ENCODE measurements at places on chromosomes 7 and 10. TPM values are rescaled to one million over a fixed set of nuclear protein-coding genes. Genes with fewer than 3 reads are reported as not detected.

AEBP1 gene
- 0.43 TPM for total RNA-seq

HOXA1 gene
- total RNA-seq = 11.8 TPM

MRPS17 gene
- total RNA-seq = 39.7 TPM

VGF gene
- total RNA-seq = 148 TPM

CPA5 gene
- total RNA-seq = not detected

FAM20C gene
- 12.8 TPM for total RNA-seq

TMEM248 gene
- total RNA-seq = 78.8 TPM

UNCX gene
- 0.10 TPM for total RNA-seq

MAGI2 gene
- total RNA-seq = not detected

KCNMA1 gene
- total RNA-seq = 3.9 TPM

NIPSNAP2 gene
- 79.2 TPM for total RNA-seq

VWDE gene
- 0.37 TPM for total RNA-seq

NOS3 gene
- 34.5 TPM for total RNA-seq

OR2F1 gene
- total RNA-seq = not detected

MET gene
- not detected for total RNA-seq

SAMD9L gene
- total RNA-seq = not detected

EFCAB10 gene
- not detected for total RNA-seq

DENND2A gene
- total RNA-seq = 13.4 TPM

MYOF gene
- total RNA-seq = 71.6 TPM

CYP2W1 gene
- total RNA-seq = not detected

CDC14C gene
- total RNA-seq = not detected

GHRHR gene
- total RNA-seq = not detected

SYT15B gene
- total RNA-seq = not detected

GPR26 gene
- total RNA-seq = not detected

NANOS1 gene
- 1.2 TPM for total RNA-seq

KCND2 gene
- not detected for total RNA-seq

CADPS2 gene
- total RNA-seq = 0.25 TPM

C10orf95 gene
- 1.8 TPM for total RNA-seq

SUGCT gene
- 17.0 TPM for total RNA-seq
